ENCODE measurements at places on chromosomes 1 and 21.

- DNase-seq, result peak; percentile 77
Observed at GRCh38 chr1:204408074-204408507, 3.5 kb downstream of the PPP1R15B start.

DNA sequence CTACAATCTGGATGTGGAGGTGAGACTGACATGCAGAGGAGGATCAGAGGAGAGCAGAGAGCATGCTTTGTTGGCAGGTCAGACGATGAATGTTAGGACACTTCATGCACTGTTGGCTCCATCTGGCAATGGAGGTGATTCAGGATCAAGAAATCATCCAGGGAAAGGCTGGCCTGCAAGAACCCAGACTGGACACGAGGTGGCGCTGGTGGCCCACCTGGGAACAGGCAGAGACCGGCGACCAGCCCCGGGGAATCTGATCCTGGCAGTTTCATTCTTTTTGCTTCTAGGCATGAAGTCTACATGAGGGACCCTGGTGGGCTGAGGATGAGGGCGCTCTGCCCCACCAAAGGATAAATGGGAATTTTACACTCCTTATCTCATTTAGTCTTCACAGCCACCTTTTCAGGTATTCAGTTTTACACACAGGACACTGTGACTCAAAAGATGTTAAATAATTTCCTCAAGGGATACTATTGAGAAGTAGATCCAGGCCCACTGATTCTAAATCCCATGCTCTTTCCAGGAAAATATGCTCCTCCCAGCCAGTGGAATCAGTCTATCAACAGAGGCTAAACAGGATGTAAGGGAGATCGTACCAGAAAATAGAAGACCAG, 26.2 kb upstream of the SCMH1 start:
- DNase-seq, result peak; percentile 71

DNA sequence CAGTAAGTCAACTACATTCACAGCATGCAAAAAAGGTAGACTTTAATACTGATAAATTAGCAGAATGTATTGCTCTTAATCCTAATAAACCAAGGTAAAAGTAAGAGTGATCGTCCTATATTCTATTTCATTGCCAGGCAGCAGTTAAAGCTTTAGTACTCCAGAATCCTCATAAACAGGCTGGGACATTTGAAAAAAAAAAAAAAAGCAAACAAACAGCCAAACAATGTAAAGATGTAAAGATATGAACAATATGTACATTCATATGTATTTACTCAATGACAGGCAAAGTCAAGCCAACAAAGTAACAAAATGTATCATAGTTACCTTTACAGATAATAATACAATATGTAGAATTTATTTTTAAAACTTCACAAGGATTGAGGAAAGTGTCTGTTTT, 383.6 kb downstream of the COL11A1 start:
- DNase-seq, result no peak

DNA sequence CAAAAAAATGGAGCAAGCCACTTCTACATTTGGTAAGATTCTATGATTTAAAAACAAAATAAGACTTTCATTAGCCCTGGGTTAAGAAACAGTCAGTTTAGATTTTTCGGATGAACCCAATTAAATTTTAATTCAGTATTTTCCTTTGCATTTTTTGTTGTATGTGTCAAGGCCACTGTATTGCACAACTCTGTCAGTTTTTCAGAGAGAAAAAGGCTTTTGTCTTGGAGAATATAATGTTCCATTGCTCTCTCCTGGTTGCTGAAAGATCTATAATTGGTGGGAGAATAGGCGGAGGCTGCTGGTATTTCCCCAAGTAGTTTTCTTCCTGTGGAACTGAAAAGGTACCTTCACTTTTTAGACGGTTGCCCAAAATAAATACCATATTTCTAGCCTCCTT, 84.6 kb downstream of the NEGR1 start:
- peak; percentile 12 for DNase-seq

DNA sequence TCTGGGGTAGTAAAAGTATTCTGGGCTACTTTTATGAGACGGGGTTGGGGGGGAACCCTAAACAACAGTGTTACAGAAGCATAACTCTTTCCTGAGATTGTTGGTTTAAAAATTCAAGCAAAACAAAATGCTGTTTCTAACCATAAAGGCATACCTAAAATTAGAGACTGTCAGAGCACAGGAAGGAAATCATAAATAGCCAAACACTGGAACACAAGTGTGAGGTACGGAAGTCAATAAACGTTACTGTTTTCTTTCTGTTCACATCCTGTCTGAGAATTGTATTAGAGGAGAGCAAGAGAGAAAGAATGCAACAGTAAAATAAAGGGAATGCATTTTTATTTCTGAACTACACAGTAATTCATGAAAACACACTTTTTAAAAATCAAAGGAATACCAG, 42.8 kb upstream of the IL12RB2 start:
- DNase-seq, result no peak

GRCh38 chr1:180041582-180041981, 87.0 kb downstream of the CEP350 start:
- DNase-seq, result no peak

- DNase-seq, result no peak
Observed at GRCh38 chr1:108880850-108881249, 4.1 kb downstream of the GPSM2 start.

DNA sequence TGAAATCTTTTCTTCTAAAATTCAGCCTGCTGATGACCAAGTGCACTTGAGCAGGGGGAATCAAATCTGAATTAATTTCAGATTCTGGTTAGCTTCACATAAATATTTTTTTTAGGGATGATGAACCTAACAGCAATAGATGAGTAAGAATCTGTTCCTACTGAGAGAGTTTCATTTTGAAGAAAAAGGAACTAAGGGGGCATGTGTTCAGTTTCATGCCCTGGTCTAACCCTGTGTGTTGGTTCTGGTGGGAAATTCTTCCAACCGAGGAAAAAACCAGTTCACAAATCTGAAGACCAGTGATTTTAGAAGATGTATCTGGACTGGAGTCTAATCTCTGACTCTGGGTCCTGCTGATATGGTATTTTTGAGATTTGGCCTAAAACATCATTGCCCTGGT, 13.7 kb downstream of the SELL start:
- DNase-seq, result no peak

- DNase-seq, result no peak
Observed at GRCh38 chr1:207990876-207991582, 80.1 kb upstream of the CD34 start.

DNA sequence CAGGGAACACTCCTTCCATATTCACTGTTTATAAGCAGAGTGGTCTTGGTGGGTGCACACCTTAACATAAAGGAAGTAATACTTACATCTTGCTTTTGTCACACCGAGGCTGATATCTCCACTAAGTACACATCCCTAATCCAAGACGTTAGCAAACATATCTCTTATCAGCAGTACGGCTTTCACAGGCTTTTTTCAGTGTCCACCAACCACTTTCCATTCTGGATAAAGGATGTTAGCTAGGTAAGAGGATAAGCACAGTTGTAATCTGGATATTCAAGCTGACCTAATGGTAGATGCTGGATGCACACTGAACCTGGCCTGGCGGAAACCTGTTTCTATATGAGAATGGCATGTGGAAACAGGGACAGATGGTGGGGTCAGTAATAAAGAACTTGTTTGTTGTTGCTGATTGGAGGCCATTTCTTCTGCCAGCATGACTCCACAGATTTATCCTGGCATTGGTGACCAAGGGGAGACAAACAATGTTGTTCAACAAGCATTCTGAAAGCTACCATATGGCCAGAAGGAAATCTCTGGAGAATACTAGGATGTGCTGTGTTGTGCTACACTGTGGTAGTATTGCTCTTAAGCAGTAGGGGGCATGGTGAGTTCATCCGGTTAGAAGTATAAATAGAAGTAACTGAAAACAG, 416.4 kb downstream of the PTBP2 start:
- DNase-seq, result peak; percentile 71

DNA sequence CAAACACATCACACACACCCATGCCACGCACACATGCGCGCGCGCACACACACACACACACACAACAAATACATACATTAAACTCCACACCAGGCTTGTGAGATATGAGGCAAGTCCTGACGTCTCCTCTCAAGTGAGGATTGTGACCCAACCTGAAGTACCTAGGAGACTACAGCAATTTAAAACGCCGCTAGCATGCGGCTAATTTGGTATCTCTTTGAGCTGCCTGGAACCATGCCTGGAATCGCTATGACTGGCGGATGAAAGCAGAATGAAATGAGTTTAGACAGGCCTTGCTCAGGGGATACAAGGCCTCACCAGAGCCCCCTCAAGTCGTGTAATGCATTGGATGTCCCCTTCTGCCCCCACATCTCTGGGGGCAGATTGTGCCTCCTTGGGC, 1.6 kb upstream of the RAB7B start:
- DNase-seq, result peak; percentile 19

GRCh38 chr1:58116284-58116683, 430.2 kb downstream of the OMA1 start:
- no peak for DNase-seq

DNA sequence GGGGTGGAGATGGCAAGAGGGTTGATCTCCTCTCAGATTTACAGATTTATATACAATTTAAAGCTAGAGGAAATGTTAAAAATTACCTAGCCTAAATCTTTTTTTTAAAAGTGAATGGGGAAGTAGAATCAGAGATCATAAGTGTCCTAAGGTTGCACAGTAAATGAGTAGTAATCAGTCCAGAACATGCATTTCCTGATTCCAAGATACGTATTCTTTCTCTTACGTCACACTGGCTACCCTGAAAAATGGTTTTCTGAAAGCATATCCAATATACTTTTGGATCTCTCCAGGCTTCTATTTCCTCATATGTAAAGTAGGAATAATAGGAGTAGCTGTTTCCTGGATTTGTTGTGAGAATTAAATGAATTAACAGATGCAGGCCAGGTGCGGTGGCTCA, 11.7 kb downstream of the GADD45A start:
- no peak for DNase-seq

DNA sequence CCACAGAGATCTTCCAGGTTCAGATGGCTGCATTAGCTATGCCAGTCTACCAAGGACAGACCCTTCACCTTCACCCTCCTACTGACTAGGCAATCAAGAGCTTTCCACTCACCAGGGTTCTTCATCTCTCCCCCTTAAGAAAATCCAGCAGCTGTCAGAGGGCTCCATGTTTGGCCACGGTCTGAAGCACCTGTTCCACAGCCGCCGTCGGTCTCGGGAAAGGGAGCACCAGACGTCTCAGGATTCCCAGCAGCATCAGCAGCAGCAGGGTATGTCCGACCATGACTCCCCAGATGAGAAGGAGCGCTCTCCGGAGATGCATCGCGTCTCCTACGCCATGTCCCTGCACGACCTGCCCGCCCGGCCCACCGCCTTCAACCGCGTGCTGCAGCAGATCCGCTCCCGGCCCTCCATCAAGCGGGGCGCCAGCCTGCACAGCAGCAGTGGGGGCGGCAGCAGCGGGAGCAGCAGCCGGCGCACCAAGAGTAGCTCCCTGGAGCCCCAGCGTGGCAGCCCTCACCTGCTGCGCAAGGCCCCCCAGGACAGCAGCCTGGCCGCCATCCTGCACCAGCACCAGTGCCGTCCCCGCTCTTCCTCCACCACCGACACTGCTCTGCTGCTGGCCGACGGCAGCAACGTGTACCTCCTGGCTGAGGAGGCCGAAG, 13.8 kb downstream of the TMCC2 start:
- no peak for DNase-seq

GRCh38 chr1:205658943-205659581, 21.2 kb downstream of the SLC45A3 start:
- DNase-seq, result peak; percentile 63

DNA sequence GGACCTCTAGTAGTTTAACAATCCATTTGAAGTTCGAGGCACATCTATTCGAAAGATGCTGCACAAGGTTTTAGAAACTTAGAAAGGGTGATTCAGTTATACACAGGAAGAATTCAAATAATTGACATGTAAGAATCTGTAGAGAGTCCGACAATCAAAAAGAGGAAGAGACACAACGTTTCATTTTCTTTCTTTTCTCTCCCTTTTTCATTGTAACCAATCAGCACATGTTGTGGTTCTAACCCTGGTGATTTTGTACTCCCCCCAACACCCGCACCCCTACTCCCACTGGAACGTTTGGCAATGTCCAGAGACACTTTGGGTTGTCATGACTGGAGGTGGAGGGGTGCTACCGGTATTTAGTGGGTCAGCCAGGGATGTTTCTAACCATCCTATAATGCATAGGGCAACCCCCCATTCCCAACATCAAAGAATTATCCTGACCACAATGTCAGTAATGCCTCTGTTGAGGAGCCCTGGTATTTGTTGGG, 4.9 kb downstream of the TGFB2 start:
- no peak for DNase-seq

DNA sequence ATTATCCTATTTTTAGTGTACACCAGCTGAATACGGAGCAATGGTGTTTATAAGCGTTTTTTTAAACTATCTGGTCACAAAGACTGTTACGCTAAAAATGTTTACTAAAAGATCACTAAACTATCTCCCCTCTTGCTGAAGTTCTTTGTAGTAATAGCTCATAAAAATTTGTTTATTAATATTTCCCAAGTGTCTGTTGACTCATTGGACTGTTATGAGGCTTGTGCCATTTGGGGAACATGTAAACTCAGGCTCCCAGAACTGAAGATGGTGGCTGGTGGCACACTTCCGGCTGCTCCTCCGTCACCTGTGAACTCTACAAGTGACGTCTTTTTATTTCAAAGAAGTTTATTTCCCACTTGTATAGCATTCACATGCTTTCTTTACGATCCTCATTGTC, 46.3 kb downstream of the AIDA start:
- no peak for DNase-seq

GRCh38 chr1:9482403-9482802, 56.9 kb upstream of the SLC25A33 start:
- no peak for DNase-seq

- no peak for DNase-seq
Observed at GRCh38 chr1:30255111-30255724, 468.2 kb downstream of the MATN1 start.

DNA sequence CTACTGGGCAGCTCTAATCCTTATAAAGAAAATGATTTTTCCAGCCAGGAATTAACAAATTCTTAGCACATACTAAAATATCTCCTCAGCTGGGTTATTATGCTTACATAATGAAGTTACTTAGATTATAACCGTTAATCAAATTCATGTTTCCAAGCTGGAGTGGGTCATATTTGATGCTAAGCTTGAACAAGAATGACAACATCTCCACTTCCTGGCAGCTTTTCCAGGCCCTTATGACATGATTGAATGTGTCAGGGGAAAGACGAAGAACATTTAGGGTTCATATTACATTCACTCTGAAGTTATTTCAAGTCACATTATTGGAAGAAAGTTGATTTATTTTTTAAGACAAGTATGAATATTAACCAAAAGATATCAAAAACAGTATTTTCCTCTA, 333.7 kb downstream of the PCP4 start:
- peak; percentile 48 for DNase-seq

GRCh38 chr21:44899768-44900558, 20.7 kb downstream of the ITGB2 start:
- no peak for DNase-seq

- no peak for DNase-seq
Observed at GRCh38 chr1:229088711-229089110, 182.2 kb upstream of the RAB4A start.

- peak; percentile 25 for DNase-seq
Observed at GRCh38 chr1:45864167-45865106, 61.0 kb downstream of the MAST2 start.

- no peak for DNase-seq
Observed at GRCh38 chr1:87830432-87830978, 501.8 kb downstream of the LMO4 start.
